ENCODE measurements at places on chromosomes 16 and 17. TPM values are rescaled to one million over a fixed set of nuclear protein-coding genes. Genes with fewer than 3 reads are reported as not detected.

GRCh38 chr16:54285414-54286089 lies 1.0 kb downstream of the IRX3 start:
- peak; percentile 81 for DNase-seq

DNA sequence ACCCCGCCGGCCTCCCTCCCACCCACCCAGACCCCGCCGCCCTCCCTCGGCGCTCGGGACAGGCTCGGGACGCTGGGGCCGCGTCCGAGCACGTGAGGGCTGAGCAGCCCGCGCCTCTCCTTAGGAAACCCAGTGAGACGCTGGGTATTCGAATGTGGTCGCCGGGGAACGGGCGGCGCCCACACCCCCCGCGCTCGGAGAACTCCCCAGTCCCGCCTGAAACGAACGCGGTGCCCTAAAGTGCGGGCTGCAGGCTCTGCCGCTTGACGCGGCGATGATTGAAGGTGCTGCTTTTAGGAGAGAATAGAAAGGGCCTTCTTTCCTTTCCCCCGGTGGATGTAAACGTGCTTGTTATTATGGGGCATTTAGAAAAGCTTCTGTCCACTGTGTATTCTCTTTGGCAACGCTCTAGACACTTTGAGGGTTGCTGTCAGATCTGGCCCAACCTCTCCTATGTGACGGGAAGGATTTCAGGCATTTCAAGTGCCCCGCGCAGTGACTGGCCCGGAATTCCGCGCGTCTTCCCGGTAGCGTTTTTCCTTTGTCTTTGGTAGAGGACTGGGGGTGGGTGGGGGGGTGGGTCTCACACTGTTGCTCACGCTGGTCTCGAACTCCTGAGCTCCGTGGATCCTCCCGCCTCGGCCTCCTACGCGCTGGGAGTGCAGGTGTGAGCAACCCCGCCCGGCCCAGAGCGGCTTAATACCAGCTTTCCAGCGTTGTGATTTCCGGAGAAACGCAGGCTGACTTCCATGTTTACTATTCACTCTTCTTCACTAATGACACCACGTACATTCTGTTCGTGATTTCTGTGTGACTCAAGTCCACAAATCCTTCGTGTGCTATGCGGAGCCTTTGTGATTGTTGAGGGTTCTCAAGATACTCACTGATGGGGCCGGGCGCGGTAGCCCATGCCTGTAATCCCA lies 21.8 kb upstream of the FOXK2 start:
- DNase-seq, result peak; percentile 85

DNA sequence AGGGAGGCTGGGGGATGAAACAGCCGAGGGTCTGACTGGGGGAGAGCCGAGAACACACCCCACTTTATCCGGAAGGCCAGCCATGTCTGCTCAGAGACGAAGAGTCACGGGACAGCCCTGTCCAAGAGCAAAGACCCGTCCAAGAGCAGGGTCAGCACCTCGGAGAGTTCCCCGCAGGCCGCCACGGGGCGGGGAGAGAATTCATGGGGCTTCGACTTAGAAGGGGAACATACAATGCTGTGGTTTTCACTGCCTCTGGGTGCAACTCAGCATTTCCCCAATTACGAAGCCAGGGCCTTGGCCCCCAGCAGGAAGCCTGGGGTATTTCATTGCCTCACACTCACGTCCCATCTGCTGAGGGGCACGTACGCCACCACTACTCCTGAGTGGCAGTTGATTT lies 59.3 kb downstream of the JPH3 start:
- DNase-seq, result peak; percentile 49

DNA sequence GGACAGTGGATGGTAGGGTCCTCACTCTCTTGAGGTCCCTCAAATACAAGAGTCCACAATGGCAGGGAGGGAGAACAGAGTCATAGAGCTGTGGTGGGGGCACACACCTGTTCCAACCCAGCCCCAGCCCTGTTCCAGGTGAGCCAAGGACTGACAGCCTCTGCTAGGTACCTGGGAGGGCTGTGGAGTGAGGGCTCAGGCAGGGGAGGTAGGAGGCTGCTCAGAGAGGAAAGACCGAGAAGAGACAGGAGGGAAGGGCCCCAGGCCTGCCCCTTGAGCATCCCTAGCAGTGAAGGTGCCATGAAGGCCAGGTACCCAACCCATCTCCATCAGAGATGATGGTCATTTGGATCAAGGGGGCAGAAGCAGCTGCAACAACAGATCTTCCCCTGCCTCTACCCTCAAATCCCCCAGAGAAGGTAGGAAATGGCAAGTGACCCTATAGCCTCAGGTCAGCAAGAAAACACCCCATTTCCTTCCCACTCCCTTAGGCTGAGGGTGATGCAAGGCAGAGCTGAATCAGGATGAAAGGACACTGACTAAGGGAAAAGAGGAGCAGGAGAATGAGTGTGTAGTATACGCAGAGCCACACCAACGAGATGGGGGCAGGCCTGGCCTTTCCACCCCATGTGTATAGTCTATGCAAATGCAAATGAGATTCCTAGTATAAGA lies 28.6 kb downstream of the CD300LG start:
- DNase-seq, result no peak

DNA sequence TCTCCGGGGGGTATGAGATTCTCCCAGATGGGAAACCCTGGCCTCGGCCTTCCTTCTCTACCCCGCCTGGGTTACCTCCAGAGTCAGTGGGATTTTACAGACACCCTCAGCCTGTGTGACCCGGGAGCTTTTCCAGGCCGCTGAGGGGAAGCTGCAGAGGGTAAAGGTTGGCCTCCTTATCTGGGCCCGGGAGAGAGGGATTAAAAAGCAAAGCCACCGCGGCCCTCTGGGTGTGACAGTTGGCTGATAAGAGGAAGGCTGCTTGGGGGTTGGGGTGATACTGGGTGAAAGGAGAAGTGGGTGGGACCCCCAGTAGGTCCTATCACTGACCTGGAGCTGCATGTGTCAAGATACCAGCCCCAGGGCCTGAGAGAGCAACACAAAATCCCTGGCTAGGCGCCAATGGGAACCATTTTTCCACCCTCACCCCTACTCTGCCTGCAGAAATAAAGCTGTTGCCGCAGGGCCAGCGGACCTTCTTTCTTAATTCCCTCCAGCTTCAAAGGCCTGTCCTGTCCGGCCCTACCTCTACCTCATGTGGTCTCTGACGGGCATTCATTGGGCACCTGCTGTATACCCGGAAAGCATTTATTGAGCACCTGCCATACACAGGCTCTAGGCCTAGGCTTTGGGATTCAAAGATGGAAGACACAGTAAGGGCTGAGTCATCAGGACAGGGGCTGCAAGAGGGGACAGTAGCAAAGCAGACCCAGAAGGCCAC lies 77.6 kb upstream of the GSE1 start:
- no peak for DNase-seq

DNA sequence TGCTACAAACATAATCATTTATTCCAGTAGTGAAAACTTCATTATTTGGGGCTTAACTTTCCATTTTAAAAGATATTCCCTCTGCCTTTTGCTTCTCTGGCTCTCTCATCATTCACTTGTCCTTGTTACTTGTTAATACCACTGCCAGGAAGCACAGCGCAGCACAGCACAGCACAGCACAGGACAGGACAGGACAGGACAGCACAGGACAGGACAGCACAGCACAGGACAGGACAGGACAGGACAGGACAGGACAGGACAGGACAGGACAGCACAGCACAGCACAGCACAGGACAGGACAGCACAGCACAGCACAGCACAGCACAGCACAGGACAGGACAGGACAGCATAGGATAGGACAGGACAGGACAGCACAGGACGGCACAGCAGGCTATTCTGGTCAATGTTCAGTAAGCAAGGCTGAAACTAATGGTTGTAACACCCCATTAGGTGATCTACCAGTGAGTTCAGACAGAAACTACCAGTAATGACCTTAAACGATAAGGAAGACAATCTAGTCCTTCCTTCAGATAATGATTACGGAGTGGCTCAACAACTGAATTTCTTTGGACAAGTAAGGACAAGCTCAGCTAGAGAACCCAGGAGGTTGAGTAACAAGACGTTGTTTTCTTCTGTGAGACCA lies 31.9 kb downstream of the COG1 start:
- DNase-seq, result no peak

GRCh38 chr17:31597646-31598398 lies 206.3 kb downstream of the RAB11FIP4 start:
- DNase-seq, result no peak

- no peak for DNase-seq
Observed at GRCh38 chr17:57995076-57995956, 7.3 kb upstream of the VEZF1 start.

DNA sequence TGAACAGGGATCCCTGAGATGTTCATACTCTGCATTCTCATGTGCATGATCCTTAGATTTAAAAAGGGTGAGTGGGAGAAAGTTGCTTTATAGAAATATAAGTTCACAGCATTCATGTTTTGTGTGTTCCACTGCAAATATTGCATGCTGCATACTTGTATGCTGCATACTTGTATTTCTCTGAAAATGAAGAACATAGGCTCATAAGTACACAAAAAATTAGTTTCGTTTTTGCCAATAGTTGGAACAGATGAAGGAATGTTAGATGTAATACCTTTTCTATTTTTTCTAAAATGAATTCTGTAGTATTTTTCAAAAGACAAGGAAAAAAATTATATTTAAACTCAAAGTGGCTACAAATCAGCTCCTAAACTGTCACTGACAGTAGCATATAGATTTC lies 79.0 kb downstream of the NFAT5 start:
- DNase-seq, result no peak

DNA sequence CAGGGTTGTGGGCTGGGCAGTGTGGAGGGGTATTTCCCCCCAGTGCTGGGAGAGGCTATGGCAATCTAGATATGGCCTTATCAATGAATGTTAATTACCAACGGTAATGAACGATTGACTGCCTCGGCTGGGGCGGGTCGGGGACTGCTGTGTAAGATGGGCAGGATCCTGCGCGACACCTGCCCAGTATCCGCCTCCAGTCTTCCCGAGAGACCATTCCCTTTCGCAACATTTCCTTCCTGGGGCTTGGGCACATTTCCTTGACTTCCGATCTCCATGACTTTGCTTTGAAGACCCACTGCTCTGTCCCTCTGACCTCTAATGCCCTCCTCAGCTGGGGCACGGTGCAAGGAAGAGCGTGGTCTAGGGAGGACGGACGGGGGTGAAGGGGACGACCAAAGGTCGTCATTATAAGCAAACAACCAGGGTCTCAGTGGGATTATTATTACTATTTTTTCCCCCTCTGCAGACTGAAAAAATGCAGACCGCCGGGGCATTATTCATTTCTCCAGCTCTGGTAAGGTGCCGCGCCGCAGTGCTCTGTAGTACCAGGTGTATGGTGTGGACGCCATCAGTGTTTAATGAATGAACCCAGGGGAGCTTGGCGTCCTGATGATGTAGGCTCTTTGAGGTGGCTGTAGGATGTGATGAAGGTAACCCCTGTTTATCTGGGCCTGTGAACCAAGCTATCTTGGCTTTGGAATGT lies 506 bp downstream of the ATP5MC1 start:
- DNase-seq, result no peak

GRCh38 chr17:59711936-59712335 lies 4.5 kb downstream of the VMP1 start:
- no peak for DNase-seq

DNA sequence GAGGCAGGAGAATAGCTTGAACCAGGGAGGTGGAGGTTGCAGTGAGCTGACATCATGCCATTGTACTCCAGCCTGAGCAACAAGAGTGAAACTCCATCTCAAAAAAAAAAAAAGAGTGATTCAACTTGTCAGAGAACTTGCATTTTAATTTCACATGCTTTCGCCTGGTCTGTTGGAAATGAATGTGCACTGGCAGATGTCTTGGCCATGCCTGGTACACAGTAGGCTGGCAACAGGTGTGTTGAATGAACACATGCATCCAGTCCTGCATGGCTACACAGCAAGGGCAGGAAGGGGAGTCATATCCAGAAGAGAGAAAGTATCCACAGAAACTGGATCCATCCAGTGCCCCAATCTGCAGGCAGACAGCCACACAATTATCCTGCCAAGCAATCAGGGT lies 11.5 kb downstream of the COG4 start:
- no peak for DNase-seq

DNA sequence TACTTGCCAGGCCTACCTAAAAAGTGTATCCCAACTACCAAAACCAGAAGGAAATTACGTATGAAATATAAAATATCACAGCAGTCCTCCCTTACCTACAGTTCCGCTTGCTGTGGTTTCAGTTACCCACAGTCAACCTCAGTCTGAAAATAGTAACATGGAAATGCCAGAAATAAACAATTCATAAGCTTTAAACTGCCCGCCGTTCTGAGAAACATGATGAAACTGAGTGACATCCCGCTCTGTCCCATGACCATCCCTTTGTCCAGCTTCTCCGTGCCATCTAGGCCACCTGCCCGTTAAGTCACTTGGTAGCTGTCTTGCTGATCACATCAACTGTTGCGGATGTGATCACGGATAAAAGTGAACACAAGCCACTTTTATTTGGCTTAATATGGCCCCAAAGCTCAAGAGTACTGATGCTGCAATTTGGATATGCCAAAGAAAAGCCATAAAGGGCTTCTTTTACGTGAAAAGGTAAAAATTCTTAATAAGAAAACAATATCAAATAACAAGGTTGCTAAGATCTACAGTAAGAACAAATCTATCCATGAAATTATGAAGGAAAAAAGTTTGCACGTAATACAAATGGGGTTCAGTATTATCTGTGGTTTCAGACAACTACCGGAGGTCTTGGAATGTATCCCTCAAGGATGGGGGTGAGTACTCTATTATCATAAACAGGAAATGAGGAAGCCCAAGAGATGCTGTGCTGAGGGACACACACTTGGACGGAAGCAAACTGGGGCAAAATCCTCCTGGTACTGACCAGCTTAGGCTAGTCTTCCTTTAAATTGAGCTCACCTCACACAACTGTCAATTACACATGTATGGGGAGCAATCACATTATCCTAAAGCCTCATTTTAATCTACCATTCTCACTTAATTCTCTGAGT lies 8.2 kb downstream of the USP22 start:
- no peak for DNase-seq

DNA sequence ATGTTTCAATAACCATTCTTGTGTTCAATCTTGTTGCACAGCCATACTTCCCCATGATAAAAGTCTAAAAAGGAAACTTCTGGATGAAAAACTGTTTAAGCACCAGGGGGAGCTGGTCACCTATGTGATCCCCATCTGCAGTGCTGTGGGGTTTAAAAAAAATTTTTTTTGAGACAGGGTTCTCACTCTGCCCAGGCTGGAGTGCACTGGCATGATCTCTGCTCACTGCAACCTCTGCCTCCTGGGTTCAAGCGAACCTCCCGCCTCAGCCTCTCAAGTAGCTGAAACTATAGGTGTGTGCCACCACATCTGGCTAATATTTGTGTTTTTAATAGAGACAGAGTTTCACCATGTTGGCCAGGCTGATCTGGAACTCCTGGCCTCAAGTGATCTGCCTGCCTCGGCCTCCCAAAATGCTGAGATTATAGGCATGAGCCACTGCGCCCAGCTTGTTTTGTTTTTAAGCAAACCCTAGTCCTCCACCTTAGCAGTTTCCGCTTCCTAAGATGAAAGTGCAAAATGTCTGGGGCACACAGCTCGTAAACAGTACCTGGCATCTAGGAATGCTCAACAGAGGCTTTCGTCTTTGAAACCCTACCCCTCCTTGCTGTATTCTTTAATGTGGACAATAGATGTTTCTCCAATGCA lies 25.4 kb downstream of the DNAJA2 start:
- no peak for DNase-seq

Gene CFAP52
- not detected for total RNA-seq

Gene PRKCA
- total RNA-seq, result 30.4 TPM

Gene FOXN1
- total RNA-seq, result 0.29 TPM

Gene MYO15A
- total RNA-seq, result 1.3 TPM

Gene ADAD2
- 0.09 TPM for total RNA-seq

Gene SLC35G6
- not detected for total RNA-seq

Gene MAP2K6
- 7.2 TPM for total RNA-seq

Gene KRTAP9-4
- total RNA-seq, result not detected

Gene SPATA22
- total RNA-seq, result 1.4 TPM
